ENCODE measurements at places on chromosomes 1 and 21.

DNA sequence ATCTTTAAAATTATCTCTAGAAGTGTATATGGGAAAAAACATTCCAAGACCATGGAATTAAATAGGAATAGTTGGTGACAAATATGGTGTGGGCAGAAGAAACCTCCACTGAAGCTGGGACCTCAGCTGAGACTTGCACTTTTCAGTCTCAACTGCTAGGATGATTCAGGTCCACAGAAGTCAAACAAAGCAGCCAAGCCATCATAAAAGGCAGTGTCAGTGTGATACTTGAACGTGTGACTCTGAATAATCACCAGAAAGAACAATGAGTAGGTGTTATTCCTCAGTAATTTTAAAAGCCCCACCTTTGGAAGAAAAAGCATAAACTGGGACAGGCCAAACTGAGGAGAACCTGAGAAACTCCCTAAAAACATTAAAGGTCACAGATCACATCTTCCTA lies 90.7 kb downstream of the ZNF281 start:
- DNase-seq: no peak

DNA sequence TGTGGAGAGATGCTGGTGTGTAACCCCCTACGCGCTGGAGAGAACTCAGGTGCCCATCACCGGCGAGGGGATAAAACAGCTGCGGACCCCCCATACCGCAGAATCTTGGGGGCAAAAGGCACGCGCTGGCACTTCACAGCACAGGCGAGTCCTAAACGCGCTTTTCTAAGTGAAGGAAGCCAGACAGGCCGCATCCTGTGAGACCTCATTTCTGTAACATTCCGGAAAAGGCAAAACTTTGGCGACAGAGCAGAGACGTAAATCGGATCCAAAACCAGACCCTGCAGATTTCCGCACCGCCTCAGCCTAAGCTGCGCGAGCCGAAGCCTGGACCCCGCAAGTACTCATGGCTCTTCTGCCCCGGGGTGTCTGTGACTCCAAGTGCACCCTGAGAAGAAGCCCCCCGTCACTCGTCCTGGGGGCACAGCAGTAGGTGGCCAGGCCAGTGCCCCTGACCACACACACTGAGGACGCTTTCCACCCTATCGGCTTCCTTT lies 60.9 kb downstream of the SLX9 start:
- no peak for DNase-seq

DNA sequence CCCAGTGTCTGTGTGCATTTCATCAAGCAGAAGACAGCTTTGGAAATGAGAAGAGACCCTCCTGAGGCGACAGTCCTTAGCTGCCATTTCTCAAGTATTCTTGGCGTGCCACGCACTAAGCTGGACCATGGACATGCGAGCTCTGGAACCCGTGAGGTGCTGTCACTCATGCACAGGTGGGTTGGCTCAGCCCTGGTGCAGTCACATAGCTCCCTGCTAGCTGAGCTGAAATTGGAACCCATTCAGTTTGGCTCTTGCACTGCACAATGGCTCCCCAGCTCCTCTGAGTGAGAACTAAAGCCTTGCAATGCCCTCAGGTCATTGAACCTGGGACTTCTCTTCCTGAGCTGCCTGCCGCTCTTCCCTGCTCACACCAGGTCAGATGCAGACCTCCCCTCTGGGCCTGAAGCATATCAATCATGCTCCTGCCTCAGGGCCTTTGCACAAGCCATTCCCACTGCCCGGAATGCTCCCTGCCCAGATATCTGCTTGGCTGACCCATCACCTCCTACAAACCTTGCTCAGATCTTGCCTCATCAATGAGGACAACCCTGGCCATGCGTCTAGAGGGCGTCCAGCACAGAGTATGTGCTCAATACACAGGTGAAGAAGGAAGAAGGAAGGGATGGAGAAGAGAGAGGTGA lies 6.3 kb upstream of the SRARP start:
- DNase-seq: no peak

DNA sequence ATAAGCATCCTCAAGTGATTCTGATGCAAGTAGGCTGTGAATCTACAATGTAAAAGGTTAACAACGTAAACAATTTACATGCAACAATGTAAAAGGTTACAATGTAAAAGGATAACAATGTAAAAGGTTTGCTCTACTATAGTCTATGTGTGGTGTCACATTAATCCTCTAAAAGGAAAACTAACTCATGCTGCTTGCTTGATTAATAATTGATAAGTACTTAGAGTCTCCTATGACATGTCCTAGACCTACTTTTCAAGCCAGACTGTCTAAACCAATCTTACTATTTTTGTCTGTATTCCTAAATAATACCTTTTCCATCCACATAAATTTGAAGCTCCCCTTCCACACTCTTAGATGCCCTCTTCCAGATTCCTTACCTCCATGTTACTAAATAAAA lies 606.8 kb downstream of the LTN1 start:
- no peak for DNase-seq

GRCh38 chr1:153919876-153920852 lies 2.6 kb downstream of the GATAD2B start:
- DNase-seq: no peak

DNA sequence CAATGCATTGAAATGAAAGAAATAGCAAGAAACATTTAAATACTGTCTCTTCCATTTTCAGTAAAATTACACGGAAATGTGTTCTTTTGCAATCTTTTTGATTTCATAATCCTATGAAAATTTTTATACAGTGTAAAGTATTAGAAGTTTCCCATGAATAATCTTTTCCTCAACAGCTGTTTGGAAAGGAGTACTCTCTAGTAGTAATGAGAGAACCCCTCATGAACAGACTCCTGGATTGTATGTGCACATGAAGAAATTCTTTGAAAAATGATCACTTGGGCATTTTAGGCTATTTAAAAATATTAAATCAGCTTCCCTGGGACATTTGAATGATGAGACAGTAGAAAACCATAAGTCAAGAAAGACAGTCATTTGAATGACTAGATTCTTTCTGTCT lies 64.4 kb downstream of the LHX9 start:
- no peak for DNase-seq

GRCh38 chr1:24900985-24901781 lies 28.9 kb downstream of the RUNX3 start:
- DNase-seq: no peak

- DNase-seq: peak; percentile 82
Observed at GRCh38 chr1:38834937-38835827, 24.4 kb downstream of the RRAGC start.

All from NCI-H1105 (cell line).